ENCODE measurements at places on chromosomes 1 and 21. TPM values are rescaled to one million over a fixed set of nuclear protein-coding genes. Genes with fewer than 3 reads are reported as not detected.

Gene NBPF6
- total RNA-seq = not detected

Gene FCRL4
- not detected for total RNA-seq

Gene CELA2B
- not detected for total RNA-seq

Gene ACTL8
- not detected for total RNA-seq

Gene KRTAP10-10
- total RNA-seq = not detected

Gene CD247
- total RNA-seq = not detected

Gene ZNF672
- total RNA-seq = 33.0 TPM

Gene C1QC
- total RNA-seq = not detected

Gene IL19
- total RNA-seq = not detected
